Gastrocnemius medialis (tissue), 4 donors: ENCODE measurements at places on chromosomes 7 and 10. TPM values are rescaled to one million over a fixed set of nuclear protein-coding genes. Genes with fewer than 3 reads are reported as not detected.

SEMA3C gene
- total RNA-seq = 5.4 TPM

- no peaks in the 10 kb centered on the region for H3K36me3 ChIP-seq
- no peak for DNase-seq
- H3K27me3 ChIP-seq = no peaks in the 10 kb centered on the region
- no peaks in the 10 kb centered on the region for H3K4me1 ChIP-seq
- no peak overlapping the region for H3K27ac ChIP-seq
- H3K4me3 ChIP-seq = no peak overlapping the region
Observed at GRCh38 chr10:27783660-27784059, 38.0 kb upstream of the MKX start.

- H3K27me3 ChIP-seq = no peaks in the 10 kb centered on the region
- H3K36me3 ChIP-seq = no peaks in the 10 kb centered on the region
- no peak overlapping the region for H3K4me3 ChIP-seq
- peak overlapping the region; percentile 14 for H3K27ac ChIP-seq
Observed at GRCh38 chr10:118966076-118966849, 63.3 kb upstream of the NANOS1 start.

DNA sequence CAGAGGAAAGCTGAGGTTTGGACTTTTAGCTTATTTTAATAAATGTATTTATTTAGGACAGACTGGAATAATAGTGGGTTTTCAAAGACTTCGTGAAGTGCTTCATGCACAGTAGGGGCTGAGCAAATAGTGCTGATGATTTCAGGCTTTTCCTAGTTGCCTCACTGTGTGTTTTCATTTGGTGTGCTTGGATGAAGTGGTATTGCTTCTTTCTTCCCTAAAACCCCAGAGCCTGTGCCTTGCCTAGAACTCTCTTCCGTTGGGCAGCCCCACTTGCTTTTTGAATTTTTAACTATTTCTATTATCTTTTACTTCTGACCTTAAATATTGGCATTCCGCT, 49.6 kb downstream of the ARID5B start:
- H3K27me3 ChIP-seq = no peaks in the 10 kb centered on the region
- no peak overlapping the region for H3K4me3 ChIP-seq
- H3K27ac ChIP-seq = no peak overlapping the region
- H3K36me3 ChIP-seq = no peaks in the 10 kb centered on the region

NME8 gene
- total RNA-seq = not detected

GRCh38 chr10:37448161-37448560, 322.8 kb downstream of the ANKRD30A start:
- no peaks in the 10 kb centered on the region for H3K36me3 ChIP-seq
- no peaks in the 10 kb centered on the region for H3K4me1 ChIP-seq
- H3K4me3 ChIP-seq = no peak overlapping the region
- no peak overlapping the region for H3K27ac ChIP-seq
- H3K27me3 ChIP-seq = no peaks in the 10 kb centered on the region

GRCh38 chr7:81776161-81776560, 6.3 kb upstream of the HGF start:
- H3K36me3 ChIP-seq = no peaks in the 10 kb centered on the region
- no peaks in the 10 kb centered on the region for H3K4me1 ChIP-seq
- H3K4me3 ChIP-seq = no peak overlapping the region
- H3K27me3 ChIP-seq = no peaks in the 10 kb centered on the region
- H3K27ac ChIP-seq = no peak overlapping the region

GRCh38 chr10:17116193-17116592, 13.4 kb downstream of the CUBN start:
- H3K4me1 ChIP-seq = no peaks in the 10 kb centered on the region
- no peak for DNase-seq
- H3K36me3 ChIP-seq = no peaks in the 10 kb centered on the region
- H3K4me3 ChIP-seq = no peak overlapping the region

DNA sequence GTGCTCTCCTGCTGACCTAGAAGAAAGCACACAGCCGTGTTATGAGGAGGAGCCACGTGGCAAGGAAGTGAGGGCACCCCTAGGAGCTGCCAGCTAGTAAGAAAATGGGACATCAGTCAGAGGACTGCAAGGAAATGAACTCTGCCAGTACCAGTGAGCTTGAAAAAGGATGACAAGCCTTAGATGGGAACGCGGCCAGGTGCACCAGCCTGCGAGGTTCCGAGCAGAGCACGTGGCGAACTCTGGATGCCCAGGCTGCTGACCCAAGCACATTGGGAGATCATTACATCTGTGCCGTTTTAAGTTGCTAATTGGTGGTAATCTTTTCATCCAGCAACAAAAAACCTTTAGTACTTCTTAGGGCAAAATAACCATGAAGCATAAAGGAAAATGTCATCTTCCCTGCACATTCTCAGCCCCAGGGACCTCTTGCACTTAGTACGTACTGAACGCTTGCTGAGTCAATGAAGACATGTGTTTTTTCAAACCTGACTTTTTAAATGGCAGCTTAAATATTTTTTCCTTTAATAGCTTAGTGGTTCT, 69.4 kb downstream of the AMZ1 start:
- peak overlapping the region; percentile 84 for H3K27ac ChIP-seq
- DNase-seq = peak; percentile 75
- H3K36me3 ChIP-seq = no peaks in the 10 kb centered on the region

CFAP46 gene
- 4.2 TPM for total RNA-seq

GRCh38 chr10:74778436-74779094, 47.8 kb upstream of the KAT6B start:
- no peak for DNase-seq
- no peaks in the 10 kb centered on the region for H3K36me3 ChIP-seq
- no peak overlapping the region for H3K4me3 ChIP-seq
- H3K27ac ChIP-seq = no peak overlapping the region

DNA sequence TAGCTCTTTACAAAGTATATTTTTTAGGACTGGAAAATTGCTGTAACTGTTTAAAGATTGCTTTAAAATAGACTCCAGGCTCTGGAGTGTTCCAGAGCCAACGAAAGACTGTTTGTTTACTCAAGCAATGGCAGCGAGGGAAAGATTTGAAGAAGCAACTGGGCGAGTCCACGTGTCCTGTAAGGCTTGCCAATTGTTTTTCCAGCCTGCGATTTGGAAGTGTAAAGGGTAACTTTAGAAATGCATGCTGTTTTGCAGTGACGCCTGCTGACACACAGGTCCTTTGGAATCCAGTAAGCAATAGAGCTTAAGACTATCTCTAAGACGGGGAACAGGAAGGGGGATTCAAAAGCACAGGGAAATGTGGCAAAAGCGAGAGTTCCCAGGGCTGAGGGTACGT, 55.8 kb downstream of the TACC2 start:
- H3K27ac ChIP-seq = peak overlapping the region; percentile 84
- no peaks in the 10 kb centered on the region for H3K27me3 ChIP-seq
- peak overlapping the region; percentile 33 for H3K4me3 ChIP-seq

LIPF gene
- total RNA-seq = not detected

CTAGE8 gene
- total RNA-seq = not detected

NAT16 gene
- total RNA-seq = not detected

DNA sequence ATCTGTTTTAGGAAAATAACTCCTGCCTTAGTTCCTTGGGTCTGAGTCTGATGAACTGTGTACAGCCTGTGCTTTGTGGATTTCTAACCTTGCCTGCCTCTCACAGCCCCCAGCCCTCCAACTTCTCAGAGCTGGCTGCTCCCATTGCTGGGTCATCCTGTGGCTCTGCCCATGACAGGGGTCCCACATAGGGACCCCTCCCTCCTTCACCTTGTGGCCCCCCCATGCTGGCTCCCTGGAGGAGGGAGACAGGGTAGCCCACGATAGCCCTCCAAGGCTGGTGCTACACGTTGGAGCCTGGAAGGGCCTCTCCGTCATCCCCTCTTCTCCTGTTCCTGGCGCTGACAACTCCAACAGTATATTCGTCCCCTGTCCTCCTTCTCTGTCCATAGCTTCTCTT, 2.8 kb upstream of the DENND2A start:
- no peak overlapping the region for H3K27ac ChIP-seq
- no peak for DNase-seq
- H3K4me1 ChIP-seq = peaks cover 8% of the 10 kb centered on the region
- H3K36me3 ChIP-seq = no peaks in the 10 kb centered on the region

ABCC2 gene
- 1.5 TPM for total RNA-seq

DNA sequence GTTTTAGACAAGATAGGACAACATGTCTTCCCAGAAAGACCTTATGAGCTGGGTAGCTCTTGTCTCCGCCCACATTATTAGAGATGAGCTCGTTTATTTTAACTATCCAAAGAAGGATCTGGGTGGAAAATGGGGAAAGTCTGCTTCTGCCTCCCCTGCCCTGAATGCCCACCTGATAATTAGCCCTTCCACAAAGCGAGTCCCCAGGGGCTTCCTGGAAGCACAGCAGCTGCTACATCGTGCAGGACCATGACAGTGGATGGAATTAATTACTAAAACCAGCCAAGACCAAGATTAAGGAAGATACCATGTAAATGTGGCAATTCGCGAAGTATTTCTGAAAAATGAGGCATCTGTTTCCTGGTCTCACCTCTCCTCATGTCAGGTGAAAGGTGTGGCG, 374.4 kb downstream of the PAXIP1 start:
- no peak for DNase-seq
- no peaks in the 10 kb centered on the region for H3K27me3 ChIP-seq
- H3K4me1 ChIP-seq = no peaks in the 10 kb centered on the region
- no peak overlapping the region for H3K27ac ChIP-seq
- no peak overlapping the region for H3K4me3 ChIP-seq
